Peyer's patch (tissue), 4 donors: ENCODE measurements at places on chromosomes 6 and 20. TPM values are rescaled to one million over a fixed set of nuclear protein-coding genes. Genes with fewer than 3 reads are reported as not detected.

- no peak overlapping the region for H3K4me3 ChIP-seq
- peaks cover 20% of the 10 kb centered on the region for H3K4me1 ChIP-seq
Measured at GRCh38 chr6:168196385-168196860, 117.4 kb upstream of the FRMD1 start.

DNA sequence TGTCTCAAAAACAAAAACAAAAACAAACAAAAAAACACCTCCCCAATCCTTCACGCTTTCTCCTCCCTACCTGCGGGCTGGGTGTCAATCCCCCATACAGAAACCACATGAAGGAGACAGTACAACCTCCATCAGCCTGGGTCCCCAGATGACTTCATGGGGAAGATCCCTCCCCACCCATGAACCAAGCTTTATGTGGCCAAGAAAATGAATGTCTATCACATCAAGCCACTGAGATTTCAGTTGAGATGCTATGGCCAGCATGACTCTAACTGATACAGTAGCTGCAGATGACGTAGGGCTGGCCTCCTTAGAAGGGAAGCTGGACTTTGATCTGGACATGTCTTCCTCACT, 21.2 kb upstream of the BNIP5 start:
- H3K36me3 ChIP-seq = no peaks in the 10 kb centered on the region
- H3K27me3 ChIP-seq = no peaks in the 10 kb centered on the region
- no peak overlapping the region for H3K27ac ChIP-seq
- peaks cover 21% of the 10 kb centered on the region for H3K4me1 ChIP-seq
- no peak for DNase-seq
- H3K4me3 ChIP-seq = no peak overlapping the region

DNA sequence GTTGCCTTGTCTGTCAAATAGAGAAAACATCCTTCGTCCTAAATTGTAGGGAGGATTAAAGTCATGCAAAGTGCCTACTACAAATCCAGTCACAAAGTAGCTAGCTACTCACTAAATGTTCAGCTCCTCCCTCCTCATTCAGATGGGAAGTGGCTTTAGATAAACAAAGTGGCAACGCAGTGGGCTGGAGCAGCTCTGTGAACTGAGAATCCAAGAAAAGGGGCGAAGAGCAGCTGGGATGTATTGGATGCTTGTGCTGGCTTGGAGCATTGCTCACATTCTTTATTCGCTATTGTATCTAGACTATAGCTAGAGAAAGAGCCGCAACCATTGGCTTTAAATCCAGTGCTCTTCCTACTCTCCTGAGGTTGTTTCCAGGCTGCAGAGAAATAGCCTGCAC, 10.3 kb downstream of the MOG start:
- DNase-seq = no peak
- no peak overlapping the region for H3K27ac ChIP-seq
- no peaks in the 10 kb centered on the region for H3K36me3 ChIP-seq
- H3K27me3 ChIP-seq = no peaks in the 10 kb centered on the region
- no peak overlapping the region for H3K4me3 ChIP-seq

DNA sequence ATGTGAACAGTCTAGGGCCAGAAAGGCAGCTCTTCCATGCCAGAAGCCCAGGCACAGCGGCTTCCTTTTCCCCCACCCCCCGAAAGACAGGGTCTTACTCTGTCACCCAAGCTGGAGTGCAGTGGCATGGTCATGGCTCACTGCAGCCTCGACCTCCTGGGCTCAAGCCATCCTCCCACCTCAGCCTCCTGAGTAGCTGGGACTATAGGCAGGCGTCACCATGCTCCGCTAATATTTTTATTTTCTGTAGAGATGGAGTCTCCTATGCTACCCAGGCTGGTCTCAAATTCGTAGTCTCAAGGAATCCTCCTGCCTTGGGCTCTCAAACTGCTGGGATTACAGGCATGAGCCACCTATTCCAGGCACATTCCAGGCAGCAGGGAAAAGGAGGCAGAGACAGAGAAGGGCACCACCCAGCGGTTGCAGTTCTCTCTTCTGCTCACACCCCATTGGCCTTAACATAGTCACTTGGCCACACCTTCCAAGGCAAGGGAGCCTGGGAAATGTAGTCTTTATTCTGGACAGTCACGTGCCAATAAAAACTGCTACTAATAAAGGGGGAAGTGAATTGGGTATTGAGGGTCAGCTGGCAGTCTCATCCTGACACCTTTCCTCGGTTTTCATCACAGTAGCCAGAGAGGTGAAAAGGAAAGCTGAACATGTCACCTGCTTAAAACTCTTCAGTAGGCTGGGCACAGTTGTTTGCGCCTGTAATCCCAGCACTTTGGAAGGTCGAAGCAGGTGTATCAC, 205.9 kb downstream of the ZMYND8 start:
- no peak overlapping the region for H3K27ac ChIP-seq
- no peaks in the 10 kb centered on the region for H3K4me1 ChIP-seq
- peak; percentile 63 for DNase-seq
- no peaks in the 10 kb centered on the region for H3K27me3 ChIP-seq

DNA sequence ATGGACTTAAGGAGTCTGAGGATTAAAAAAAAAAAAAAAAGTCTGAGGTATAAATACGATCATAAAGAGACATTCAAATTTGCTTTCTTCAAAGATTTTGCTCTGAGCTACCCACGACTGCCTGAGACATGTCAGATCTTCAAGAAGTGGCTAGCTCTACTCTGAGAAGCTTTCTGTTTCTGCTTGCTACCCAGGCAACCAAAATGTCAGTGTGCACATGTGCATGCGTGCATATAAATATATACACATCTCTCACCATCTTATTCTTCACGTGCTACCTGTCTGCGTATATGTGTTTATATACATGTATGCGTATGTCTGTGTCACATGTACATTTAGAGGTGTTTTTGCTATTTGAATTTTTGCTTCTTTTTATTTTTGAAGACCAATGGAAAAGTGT, 299.6 kb upstream of the STXBP5 start:
- no peak for DNase-seq
- no peak overlapping the region for H3K4me3 ChIP-seq
- no peaks in the 10 kb centered on the region for H3K4me1 ChIP-seq
- no peaks in the 10 kb centered on the region for H3K27me3 ChIP-seq

GRCh38 chr6:155253337-155253736, 10.5 kb upstream of the CLDN20 start:
- no peaks in the 10 kb centered on the region for H3K4me1 ChIP-seq
- no peak overlapping the region for H3K27ac ChIP-seq
- peaks cover 57% of the 10 kb centered on the region for H3K36me3 ChIP-seq
- no peaks in the 10 kb centered on the region for H3K27me3 ChIP-seq
- DNase-seq = no peak
- H3K4me3 ChIP-seq = no peak overlapping the region

GRCh38 chr6:27582928-27583725, 110.2 kb upstream of the ZNF184 start:
- H3K4me3 ChIP-seq = no peak overlapping the region
- H3K27ac ChIP-seq = no peak overlapping the region
- H3K27me3 ChIP-seq = no peaks in the 10 kb centered on the region
- no peaks in the 10 kb centered on the region for H3K4me1 ChIP-seq
- no peak for DNase-seq

- H3K27me3 ChIP-seq = peaks cover 6% of the 10 kb centered on the region
- H3K36me3 ChIP-seq = no peaks in the 10 kb centered on the region
- no peak for DNase-seq
- H3K27ac ChIP-seq = no peak within 1 kb of the TSS
- H3K4me3 ChIP-seq = no peak within 1 kb of the TSS
Measured at GRCh38 chr6:55174211-55175026, at the start of gene HCRTR2. Gene HCRTR2, plus strand, starts transcription at chr6:55174515. Its CDS starts 73 bp downstream, at chr6:55174588.

DNA sequence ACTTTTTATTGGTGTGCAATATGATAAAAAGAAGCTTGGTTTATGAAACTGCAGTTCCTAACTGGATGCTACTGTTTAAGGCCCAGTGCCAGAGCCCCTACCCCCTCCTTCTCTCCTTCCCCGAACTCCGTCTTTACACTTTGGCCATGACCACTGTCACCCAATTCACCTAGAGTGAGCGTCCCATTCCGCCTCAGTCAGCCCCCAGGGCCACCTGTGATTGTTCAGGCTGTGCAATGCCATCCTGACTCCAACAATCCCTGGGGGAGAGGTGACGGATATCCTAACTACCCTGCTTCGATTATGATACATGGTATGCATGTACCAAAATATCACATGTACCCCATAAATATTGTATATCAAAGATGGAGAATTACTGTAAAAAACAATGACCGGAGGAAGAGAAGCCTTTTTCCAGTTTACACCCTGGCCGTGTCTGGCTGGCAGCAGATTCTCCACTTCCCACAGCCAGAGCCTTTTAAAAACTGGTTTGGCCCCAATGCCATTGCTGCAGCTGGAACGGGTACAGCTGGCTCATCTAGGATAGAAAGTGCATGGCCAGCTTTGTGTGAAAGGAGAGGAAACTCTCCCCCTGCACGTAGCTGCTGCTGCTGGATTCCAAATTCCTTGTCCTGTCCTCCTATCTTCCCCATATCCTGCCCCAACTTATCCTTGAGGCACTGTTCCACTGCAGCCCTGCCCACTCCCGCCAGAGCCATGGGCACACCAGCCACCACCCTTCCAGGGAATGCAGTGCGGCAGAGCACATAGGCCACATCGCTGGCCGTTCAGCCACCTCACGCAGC, 99.7 kb downstream of the JPH2 start:
- H3K4me1 ChIP-seq = no peaks in the 10 kb centered on the region
- H3K27me3 ChIP-seq = no peaks in the 10 kb centered on the region
- H3K4me3 ChIP-seq = no peak overlapping the region
- no peak overlapping the region for H3K27ac ChIP-seq
- DNase-seq = no peak

- H3K36me3 ChIP-seq = no peaks in the 10 kb centered on the region
- no peak for DNase-seq
- H3K27me3 ChIP-seq = no peaks in the 10 kb centered on the region
- no peak overlapping the region for H3K27ac ChIP-seq
Measured at GRCh38 chr20:61584851-61585250, 332.8 kb downstream of the CDH4 start.

- no peaks in the 10 kb centered on the region for H3K4me1 ChIP-seq
- H3K27me3 ChIP-seq = no peaks in the 10 kb centered on the region
- no peak overlapping the region for H3K27ac ChIP-seq
- no peak overlapping the region for H3K4me3 ChIP-seq
- DNase-seq = no peak
Measured at GRCh38 chr6:101396548-101397173, 3.2 kb downstream of the GRIK2 start.

- H3K36me3 ChIP-seq = no peaks in the 10 kb centered on the region
- peaks cover 4% of the 10 kb centered on the region for H3K4me1 ChIP-seq
- H3K27ac ChIP-seq = no peak overlapping the region
- H3K27me3 ChIP-seq = no peaks in the 10 kb centered on the region
Measured at GRCh38 chr6:16472349-16473069, 234.1 kb downstream of the GMPR start.

- DNase-seq = no peak
- no peak overlapping the region for H3K27ac ChIP-seq
- H3K27me3 ChIP-seq = no peaks in the 10 kb centered on the region
Measured at GRCh38 chr20:23277316-23277715, 73.3 kb upstream of the NXT1 start.

- H3K4me1 ChIP-seq = peaks cover 96% of the 10 kb centered on the region
- H3K27ac ChIP-seq = no peak overlapping the region
- H3K4me3 ChIP-seq = no peak overlapping the region
- no peaks in the 10 kb centered on the region for H3K36me3 ChIP-seq
Measured at GRCh38 chr20:17648315-17648646, 33.8 kb downstream of the RRBP1 start.

DNA sequence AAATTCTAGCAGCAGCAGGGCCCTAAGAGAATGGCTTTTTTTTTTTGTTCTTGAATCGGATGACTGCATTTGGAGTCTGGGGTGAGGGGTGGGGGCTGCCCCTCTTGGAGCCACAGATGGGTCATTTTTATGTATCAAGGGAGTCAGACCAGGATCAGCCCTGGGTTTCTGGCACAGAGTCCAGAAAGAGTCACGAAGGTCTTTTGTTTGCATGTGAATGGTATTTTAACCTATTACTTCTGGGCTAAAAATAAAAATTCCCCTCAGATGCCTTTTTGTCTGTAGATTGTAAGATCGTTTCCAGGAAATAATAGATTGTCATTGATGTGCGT, 72.5 kb downstream of the PHACTR3 start:
- H3K36me3 ChIP-seq = no peaks in the 10 kb centered on the region
- no peak overlapping the region for H3K27ac ChIP-seq
- no peak overlapping the region for H3K4me3 ChIP-seq
- H3K4me1 ChIP-seq = no peaks in the 10 kb centered on the region
- no peak for DNase-seq

- no peaks in the 10 kb centered on the region for H3K36me3 ChIP-seq
- no peak for DNase-seq
- no peak overlapping the region for H3K4me3 ChIP-seq
- H3K27me3 ChIP-seq = no peaks in the 10 kb centered on the region
- H3K27ac ChIP-seq = no peak overlapping the region
Measured at GRCh38 chr6:139640448-139640847, 266.0 kb upstream of the CITED2 start.

DNA sequence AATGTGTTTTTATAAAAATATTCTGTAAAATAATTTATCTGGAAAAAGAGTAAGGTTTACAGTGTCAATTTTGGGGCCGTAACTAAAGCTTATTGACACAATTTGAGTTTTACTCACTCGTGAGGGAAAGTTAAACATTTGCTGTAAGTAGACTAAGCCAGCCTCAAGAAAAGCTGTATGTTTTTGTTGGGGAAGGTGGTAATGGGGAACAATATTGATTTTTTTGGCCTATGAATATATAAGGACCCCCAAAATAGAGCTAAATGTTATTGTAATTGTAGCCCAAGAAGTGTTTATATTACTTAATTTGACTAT, 1.4 kb downstream of the SENP6 start:
- no peaks in the 10 kb centered on the region for H3K27me3 ChIP-seq
- H3K27ac ChIP-seq = peak overlapping the region; percentile 97
- peak overlapping the region; percentile 81 for H3K4me3 ChIP-seq
- no peak for DNase-seq
- H3K36me3 ChIP-seq = no peaks in the 10 kb centered on the region

DNA sequence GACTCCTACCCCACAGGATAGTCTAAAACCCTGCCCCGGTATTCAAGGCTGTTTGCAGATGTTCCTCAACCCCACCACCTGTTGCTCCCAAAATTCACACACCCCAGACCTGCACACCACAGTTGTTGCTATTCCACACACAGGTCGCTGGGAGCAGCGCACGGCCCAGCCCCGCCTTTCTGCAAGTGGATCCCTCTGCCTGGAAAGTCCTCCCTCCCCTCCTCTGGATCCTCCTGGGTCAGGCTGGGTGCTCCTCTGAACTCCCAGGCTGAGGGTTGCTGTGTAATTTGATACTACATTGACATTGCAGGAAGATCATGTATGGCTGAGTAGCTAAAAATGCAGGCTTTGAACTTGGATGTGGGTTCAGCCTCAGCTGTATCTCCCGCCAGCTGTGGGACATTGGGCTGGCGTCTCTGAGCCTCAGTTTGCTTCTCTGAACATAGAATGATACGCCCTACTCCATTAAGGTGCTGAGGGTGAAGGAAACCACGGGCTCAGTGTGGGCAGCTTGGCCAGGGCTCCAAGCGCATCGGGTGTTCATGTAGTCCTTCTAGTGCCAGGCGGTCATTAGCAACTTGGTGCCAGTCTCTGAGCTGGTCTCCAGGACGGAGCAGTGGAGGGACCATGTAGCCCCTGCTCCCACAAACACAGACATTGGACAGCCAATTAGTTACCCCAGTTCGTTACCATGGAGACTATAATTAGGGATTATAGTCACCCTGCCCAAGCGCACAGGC, 13.9 kb upstream of the CCN5 start:
- no peak overlapping the region for H3K27ac ChIP-seq
- H3K4me3 ChIP-seq = no peak overlapping the region
- H3K27me3 ChIP-seq = no peaks in the 10 kb centered on the region
- no peaks in the 10 kb centered on the region for H3K4me1 ChIP-seq
- DNase-seq = no peak

The CALHM5 gene
- total RNA-seq = 0.53 TPM

The ULBP2 gene
- total RNA-seq = not detected

The NKX2-2 gene
- total RNA-seq = 1.7 TPM

The DTD1 gene
- 11.6 TPM for total RNA-seq

The HCK gene
- 10.9 TPM for total RNA-seq

The TNFRSF6B gene
- total RNA-seq = 2.7 TPM

The IMPG1 gene
- not detected for total RNA-seq
